Smooth muscle cell of trachea (primary cell): ENCODE measurements at places on chromosomes 3 and 15. TPM values are rescaled to one million over a fixed set of nuclear protein-coding genes. Genes with fewer than 3 reads are reported as not detected.

ARMC8 gene
- total RNA-seq, result 51.5 and 61.0 TPM in 2 replicates

PLA2G4E gene
- total RNA-seq, result under 0.01 TPM in 1 of 2 replicates, not detected in the other

CCR4 gene
- not detected in 2 replicates for total RNA-seq

EFCAB12 gene
- total RNA-seq, result under 0.01 and 0.15 TPM in 2 replicates
